ENCODE measurements at places on chromosomes 16 and 17.

- DNase-seq, result no peak
Measured at GRCh38 chr17:5644065-5644464, 59.8 kb upstream of the NLRP1 start.

DNA sequence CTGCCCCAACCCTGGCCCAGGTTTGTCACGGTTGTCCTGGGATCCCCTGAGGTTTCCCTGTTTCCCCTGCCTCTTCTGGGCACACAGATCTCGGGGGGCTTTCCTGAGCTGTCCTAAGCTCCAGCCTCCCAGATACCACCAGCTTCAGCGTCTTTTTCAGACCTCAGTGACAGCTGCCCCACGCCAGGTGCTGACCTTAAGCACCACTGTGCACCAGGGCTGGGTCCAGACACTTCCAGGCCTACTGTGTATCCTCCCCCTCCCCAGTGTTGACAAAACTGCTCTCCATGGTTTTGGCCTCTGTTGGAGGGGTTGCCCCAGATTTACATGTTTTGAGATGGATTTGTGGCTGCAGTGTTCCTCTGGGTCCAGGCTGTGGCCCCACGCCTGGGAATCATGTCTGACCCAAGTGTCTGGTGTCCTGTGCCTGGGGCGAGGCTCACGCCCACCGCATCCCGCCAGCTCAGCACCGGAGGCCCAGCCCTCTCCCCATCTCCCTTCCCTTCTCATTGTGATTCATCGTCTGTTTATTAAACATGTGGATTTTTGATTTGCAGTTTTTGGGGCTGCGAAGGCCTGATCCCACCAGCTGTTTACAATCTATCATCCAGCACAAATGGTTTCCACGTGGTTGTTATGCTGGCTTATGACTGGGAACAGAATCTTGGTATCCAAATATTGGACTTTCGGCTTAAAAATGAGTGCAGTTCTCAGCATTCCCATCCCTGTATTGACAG, 82.1 kb downstream of the METRNL start:
- no peak for DNase-seq

DNA sequence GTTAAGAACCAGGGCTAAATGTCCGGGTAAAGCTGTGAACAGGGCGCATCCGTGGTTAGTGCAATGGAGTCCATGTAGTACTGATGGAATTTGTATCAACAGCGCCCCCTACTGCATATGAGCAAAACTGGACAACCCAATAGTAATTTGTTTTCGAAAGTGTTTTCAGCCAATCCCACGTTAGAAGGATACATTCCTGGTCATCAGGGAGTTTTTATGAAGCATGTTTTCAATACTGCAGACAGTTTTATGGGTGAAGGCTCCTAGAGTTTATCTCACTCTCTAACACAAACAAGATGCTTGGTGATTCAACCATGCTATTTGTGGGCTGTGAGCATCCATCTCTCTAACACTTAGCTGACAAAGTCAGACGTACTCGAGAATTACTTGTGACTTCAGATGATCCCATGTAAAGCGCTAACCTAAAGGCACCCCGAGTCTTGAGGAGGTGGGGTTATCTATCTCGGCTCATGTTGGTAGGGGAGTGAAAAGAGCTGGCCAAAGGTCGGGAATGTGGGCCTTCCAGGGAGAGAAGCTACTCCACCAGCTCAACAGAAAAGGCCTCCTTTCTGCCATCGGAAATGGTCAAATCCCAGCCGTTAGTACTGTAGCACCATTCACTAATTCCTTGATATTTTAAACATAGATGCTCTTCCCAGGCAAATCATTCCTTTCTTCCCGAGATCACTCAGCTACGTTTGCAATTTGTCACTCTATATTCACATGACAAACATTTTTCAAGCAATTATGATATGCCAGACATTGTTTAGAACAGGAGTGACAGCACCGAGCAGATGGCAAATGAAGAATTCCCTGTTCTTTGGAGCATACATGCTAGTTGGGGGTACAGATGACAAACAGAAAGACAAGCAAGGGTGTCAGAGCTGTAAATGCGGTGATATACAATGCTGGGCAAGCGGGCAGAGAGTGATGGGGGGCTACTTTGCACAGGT, 46.9 kb upstream of the HNF1B start:
- peak; percentile 6 for DNase-seq

GRCh38 chr16:75578212-75578611, 12.0 kb downstream of the GABARAPL2 start:
- DNase-seq, result no peak

- DNase-seq, result no peak
Measured at GRCh38 chr16:81440888-81441761, 3.5 kb upstream of the CMIP start.

DNA sequence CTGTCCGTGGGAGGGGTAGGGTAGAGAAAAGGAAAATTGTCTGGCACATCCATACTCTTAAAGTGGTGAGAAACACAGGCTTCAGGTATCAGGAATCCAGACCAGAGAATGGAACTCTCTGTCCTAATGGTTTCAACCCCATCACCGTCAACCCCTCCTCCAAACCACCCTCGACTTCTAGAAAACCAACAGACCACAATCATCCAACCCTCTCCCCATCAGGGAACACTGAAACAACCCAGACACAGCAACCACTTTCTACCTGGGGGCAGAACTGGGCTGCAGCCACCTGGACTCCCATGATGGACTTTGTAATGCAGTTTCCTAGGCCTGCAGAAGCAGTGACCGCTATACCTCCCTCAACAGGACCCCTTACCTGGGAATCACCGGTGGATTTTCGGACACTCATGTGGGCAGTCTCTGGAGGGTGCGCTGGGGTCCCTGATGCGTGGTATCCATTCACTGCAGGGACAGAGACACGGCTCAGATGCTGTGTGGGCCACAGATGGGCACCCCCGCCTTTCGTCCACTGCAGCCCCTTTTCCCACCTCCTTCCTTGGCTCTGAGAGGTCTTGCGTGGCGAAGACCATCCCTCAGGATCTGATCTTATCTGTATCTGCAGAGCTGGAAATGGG, 64.3 kb upstream of the RCVRN start:
- no peak for DNase-seq
